ENCODE measurements at places on chromosomes 5 and 9.

DNA sequence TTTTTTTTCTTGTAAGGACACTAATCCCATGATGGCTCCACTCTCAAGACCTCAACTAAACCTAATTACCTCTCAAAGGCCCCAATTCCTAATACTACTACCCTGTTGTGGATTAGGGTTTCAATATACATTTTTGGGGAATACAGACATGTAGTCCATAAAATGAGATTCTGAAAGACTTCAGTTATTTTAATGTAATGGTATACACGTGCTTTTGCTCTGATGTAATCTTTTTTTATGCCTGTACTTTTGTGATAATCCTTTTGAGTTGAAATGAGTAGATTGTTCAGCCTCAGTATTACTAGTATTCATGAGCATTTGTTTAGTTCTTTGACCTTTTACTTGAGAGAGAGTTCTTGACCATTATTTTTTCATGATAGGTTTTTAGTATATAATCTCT is 9.5 kb downstream of the CEP78 start:
- DNase-seq, result no peak

DNA sequence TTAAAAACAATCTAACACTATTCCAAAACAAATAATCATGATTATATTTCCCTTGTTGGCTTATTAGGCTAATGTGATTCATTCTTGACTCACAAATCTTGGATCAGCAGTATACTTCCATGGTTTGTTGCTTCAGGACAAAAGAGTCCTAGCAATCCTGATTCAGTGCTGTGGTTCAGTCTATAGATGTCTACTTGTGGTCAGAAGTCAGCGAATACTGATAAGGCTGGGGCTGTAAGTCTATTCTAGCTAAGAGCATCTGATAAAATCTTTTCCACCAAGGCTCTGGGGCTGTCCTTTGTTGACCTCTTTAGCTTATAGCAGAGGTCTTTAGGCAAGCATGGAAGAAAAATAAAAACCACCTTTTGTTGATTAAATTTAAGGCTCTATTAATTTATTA is 4.4 kb upstream of the SMIM3 start:
- DNase-seq, result no peak

GRCh38 chr9:131405858-131406537 is 12.1 kb downstream of the PRRC2B start:
- DNase-seq, result no peak

DNA sequence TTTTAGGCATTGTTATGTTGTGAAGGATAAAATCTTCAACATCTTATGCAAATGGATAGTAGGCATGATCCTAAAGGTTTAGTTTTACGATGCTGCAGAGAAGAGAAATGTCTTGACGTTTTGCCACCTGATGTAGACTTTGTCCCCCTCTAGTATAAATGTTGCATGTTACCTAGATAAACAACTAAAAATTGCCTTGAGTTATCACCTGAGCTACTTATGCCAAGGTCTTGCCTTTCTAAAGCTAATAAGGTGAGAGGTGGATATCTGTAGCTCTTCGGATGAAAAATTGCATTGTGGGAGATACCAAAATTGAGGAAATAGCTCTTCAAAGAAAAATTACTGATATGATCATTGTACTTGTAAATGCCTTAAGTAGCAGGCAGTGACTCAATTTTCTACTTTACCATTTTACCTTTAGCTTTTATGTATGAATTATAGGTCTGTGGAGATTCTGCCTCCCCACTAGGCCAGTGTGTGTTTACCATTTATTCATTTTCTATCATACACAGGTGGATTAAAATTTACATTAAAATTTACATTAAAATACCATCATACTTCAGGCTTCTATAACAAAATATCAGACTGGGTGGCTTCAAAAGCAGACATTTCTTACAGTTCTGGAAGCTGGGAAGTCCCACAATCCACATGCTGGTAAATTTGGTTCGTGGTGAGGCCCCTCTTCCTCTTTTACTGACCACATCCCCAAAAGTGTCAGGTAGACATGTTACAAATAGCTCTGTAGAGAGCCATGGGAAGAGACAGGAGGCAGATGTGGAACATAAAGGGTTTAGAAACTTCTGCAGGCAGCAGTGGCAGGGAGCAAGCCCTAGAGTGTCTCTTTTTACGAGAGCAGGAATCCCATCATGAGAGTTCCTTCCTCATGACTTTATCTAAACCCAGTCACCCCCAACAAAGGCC is 100.7 kb upstream of the ERBIN start:
- DNase-seq, result no peak

DNA sequence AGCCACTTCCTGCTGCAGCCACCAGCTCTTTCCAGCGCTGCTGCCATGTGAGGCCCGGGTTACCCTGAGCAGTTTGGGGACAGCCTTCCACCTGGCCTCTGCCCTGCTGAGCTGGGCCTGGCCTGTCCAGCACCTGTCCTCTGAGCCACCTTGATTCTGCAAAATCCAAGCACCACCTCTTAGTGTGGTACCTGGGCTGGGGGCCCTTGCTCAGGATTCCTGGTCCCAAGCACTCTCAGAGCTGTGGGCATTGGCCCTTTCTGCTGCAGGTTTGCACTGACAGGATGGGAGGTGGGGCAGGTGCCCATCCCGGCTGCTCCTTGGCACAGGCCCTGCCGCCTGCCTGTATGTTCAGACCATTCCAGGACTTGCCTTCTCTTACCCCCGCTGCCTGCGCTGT is 309.2 kb upstream of the IRX4 start:
- DNase-seq, result no peak

DNA sequence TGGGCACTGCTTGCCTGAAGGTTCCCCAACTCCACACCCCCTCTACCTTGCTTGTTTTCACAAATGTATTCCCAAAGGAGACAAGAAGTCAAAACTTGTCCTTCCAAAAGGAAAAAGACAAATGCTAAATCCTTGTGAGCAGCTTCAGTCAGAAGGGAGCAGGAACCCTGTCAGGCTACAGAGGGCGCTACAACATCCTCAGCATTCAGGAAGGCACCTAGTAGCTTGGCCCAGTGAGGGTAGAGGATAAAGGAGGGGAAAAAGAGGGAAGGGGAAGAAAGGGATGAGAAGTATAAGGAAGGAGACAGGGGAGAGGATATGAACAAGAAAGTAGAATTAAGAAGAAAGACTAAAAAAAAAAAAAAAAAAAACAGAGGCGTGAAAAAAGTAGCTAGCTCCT is 97.5 kb downstream of the MLLT3 start:
- DNase-seq, result no peak

GRCh38 chr5:124195411-124195810 is 551.0 kb downstream of the ZNF608 start:
- no peak for DNase-seq

All from CD4-positive, alpha-beta T cell treated with Interleukin-2 at 100 ng/mL for 4 hours (primary cell).